ENCODE measurements at places on chromosomes 16 and 17. TPM values are rescaled to one million over a fixed set of nuclear protein-coding genes. Genes with fewer than 3 reads are reported as not detected.

DNA sequence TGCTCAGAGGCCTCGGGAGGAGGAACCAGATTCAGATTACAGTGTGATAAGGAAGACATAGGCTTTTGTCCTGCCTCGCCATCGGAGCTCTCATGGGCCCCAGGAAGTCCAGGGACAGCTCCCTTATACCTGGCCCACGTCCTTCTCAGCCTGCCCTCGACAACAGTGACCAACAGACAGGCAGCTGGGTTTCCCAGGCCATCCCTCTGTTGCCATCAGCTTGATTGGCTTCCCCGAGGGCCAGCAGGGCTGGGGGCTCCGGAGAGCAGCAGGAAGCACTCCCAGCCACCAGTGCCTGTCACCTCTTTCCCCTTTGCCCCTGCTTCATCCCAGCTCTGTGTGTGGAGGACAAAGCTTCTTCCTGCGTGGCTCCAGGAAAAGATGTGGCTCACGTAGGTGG is 17.6 kb downstream of the CD300A start:
- H3K27ac ChIP-seq: no peak overlapping the region
- H3K27me3 ChIP-seq: no peaks in the 10 kb centered on the region
- DNase-seq: no peak
- H3K4me1 ChIP-seq: no peaks in the 10 kb centered on the region

DNA sequence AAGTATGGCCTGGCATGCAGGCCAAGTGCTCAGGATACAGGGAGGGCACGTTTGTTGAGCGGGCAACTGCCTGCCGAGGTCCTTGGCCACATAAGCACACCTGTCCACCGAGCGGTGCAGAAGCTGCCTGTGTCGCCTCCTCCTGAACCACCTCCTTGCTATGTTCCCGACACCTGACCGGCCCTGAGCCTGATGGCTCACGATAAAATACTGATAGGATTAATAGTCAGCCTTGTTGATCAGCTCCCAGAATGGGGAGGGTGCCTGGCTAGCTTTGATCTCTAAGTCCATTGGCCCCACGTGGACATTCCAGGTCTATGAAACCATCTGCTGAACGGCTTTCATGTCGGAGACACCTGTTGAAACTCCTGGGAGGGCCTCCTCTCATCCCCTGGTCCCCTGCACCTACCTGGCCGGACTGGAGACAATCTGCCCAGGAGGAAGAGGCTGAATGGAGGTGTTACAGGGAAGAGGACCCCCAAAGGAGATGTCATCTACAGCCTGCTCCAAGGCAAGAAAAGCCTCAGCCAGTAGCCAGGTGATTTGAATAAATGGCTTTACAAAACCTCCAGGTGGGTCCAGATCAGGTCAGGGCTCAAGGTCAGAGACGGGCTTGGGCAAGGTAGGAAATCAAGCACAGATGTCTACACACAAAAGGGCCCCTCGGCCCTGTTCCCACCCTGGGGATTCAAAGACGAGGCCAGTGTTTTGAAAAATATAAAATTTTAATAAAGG is 33.4 kb downstream of the AXIN2 start:
- H3K4me1 ChIP-seq: peaks cover 26% of the 10 kb centered on the region
- peak; percentile 33 for DNase-seq
- H3K4me3 ChIP-seq: no peak overlapping the region
- no peaks in the 10 kb centered on the region for H3K36me3 ChIP-seq
- no peaks in the 10 kb centered on the region for H3K27me3 ChIP-seq

The PTRH2 gene
- total RNA-seq: 125 TPM

The SSTR5 gene
- total RNA-seq: not detected

The OSGIN1 gene
- 7.8 TPM for total RNA-seq
